ENCODE measurements at places on chromosomes 12 and 14. TPM values are rescaled to one million over a fixed set of nuclear protein-coding genes. Genes with fewer than 3 reads are reported as not detected.

The MTHFD1 gene
- polyA plus RNA-seq = 61.9 TPM

The GLIPR1L1 gene
- 0.27 TPM for polyA plus RNA-seq

- no peak overlapping the region for H3K4me3 ChIP-seq
- no peaks in the 10 kb centered on the region for H3K4me1 ChIP-seq
- no peak overlapping the region for H3K27ac ChIP-seq
- H3K27me3 ChIP-seq = no peaks in the 10 kb centered on the region
- no peaks in the 10 kb centered on the region for H3K36me3 ChIP-seq
These were observed 341.2 kb downstream of the C12orf75 start for GRCh38 chr12:105671720-105672119.

The TAS2R42 gene
- 0.06 TPM for polyA plus RNA-seq

DNA sequence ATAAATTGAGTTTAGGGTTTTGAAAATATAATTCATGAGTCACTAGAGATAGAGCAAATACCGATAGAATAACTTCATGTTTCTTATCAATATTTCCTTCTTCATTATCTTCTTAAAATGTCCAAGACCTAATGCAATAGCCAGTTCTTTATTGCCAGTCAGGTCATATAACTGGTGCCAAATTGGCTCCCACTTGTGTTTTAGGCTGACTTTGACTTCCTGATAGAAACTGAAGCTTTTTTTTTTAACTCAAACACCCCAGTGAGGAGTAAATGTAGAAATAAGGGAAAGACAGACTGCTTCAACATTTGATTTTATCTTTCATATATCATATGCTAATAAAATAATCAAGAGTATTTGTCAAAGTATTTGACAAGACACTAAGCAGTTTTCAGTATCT lies 80.7 kb downstream of the ARMH4 start:
- no peaks in the 10 kb centered on the region for H3K4me1 ChIP-seq
- no peak overlapping the region for H3K27ac ChIP-seq
- no peaks in the 10 kb centered on the region for H3K36me3 ChIP-seq
- DNase-seq = no peak

GRCh38 chr14:68663385-68664076 lies 129.3 kb downstream of the ZFP36L1 start:
- H3K4me3 ChIP-seq = no peak overlapping the region
- DNase-seq = no peak
- H3K36me3 ChIP-seq = no peaks in the 10 kb centered on the region
- no peaks in the 10 kb centered on the region for H3K27me3 ChIP-seq
- H3K4me1 ChIP-seq = peaks cover 24% of the 10 kb centered on the region

- no peak overlapping the region for H3K4me3 ChIP-seq
- no peak for DNase-seq
- H3K36me3 ChIP-seq = no peaks in the 10 kb centered on the region
- H3K4me1 ChIP-seq = peaks cover 11% of the 10 kb centered on the region
- H3K27me3 ChIP-seq = no peaks in the 10 kb centered on the region
- no peak overlapping the region for H3K27ac ChIP-seq
These were observed 95.8 kb downstream of the STXBP6 start for GRCh38 chr14:24954037-24954699.

The C12orf50 gene
- 0.04 TPM for polyA plus RNA-seq

GRCh38 chr12:31363416-31363809 lies 37.5 kb upstream of the SINHCAF start:
- H3K36me3 ChIP-seq = no peaks in the 10 kb centered on the region
- H3K4me1 ChIP-seq = peaks cover 26% of the 10 kb centered on the region
- H3K4me3 ChIP-seq = no peak overlapping the region
- no peaks in the 10 kb centered on the region for H3K27me3 ChIP-seq
- peak overlapping the region; percentile 87 for H3K27ac ChIP-seq

- no peaks in the 10 kb centered on the region for H3K27me3 ChIP-seq
- no peaks in the 10 kb centered on the region for H3K4me1 ChIP-seq
- H3K36me3 ChIP-seq = no peaks in the 10 kb centered on the region
- no peak overlapping the region for H3K4me3 ChIP-seq
These were observed 121.8 kb downstream of the TBC1D30 start for GRCh38 chr12:64946132-64946829.

The SLC25A21 gene
- 0.58 TPM for polyA plus RNA-seq

The CNTN1 gene
- 7.4 TPM for polyA plus RNA-seq

DNA sequence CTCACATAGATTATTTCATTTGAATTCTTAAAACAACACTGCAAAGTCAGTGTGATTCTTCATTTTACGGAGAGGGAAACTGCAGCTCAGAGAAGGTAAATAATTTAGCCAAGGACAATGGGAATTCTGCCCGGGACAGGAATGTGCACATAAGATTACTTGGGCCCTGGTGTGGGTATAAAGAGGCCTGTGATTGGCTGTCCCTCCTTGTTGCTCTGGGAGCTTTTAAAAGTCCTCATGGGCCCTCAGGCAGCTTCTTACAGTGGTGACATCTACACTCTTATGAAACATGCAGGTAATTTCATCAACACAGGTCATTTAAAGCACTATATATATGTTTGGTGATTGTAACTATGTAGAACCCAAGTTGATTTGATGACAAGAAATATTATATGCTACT lies 100.3 kb downstream of the ESR2 start:
- H3K4me3 ChIP-seq = no peak overlapping the region
- DNase-seq = no peak
- H3K27ac ChIP-seq = no peak overlapping the region

GRCh38 chr12:128852026-128852698 lies 1.1 kb upstream of the GLT1D1 start:
- H3K4me1 ChIP-seq = no peaks in the 10 kb centered on the region
- no peak for DNase-seq
- no peak overlapping the region for H3K4me3 ChIP-seq
- no peak overlapping the region for H3K27ac ChIP-seq

GRCh38 chr12:1428671-1429070 lies 165.7 kb downstream of the FBXL14 start:
- DNase-seq = no peak
- peaks cover 7% of the 10 kb centered on the region for H3K4me1 ChIP-seq
- H3K27me3 ChIP-seq = no peaks in the 10 kb centered on the region
- H3K36me3 ChIP-seq = peaks cover 2% of the 10 kb centered on the region
